ENCODE measurements at places on chromosomes 6 and 20. TPM values are rescaled to one million over a fixed set of nuclear protein-coding genes. Genes with fewer than 3 reads are reported as not detected.
A peak's percentile ranks its signal among the peaks of the same experiment; 100 is the strongest.

GRCh38 chr6:127182501-127182900 lies 64.0 kb downstream of the RSPO3 start:
- no peak for DNase-seq

DNA sequence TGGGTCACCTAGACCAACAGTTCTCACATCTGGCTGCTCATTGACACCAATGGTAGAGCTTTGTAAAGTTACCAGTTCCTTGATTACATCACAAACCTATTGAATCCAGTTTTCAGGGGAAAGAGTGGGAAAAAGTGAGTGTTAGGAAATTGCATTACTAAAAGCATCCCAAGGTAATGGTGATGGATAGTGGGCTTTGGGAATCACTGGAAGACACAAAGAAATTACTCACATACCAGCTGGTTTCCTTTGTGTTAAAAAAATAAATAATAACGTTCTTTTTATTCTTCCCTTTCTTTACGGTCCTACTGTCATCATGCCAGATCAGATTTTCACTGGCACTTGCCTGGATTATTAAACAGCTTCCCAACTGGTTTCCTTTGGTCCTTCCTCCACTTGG lies 370.7 kb downstream of the RFPL4B start:
- no peak for DNase-seq

GRCh38 chr6:74606582-74607071 lies 599.2 kb downstream of the COL12A1 start:
- peak; percentile 41 for DNase-seq

DNA sequence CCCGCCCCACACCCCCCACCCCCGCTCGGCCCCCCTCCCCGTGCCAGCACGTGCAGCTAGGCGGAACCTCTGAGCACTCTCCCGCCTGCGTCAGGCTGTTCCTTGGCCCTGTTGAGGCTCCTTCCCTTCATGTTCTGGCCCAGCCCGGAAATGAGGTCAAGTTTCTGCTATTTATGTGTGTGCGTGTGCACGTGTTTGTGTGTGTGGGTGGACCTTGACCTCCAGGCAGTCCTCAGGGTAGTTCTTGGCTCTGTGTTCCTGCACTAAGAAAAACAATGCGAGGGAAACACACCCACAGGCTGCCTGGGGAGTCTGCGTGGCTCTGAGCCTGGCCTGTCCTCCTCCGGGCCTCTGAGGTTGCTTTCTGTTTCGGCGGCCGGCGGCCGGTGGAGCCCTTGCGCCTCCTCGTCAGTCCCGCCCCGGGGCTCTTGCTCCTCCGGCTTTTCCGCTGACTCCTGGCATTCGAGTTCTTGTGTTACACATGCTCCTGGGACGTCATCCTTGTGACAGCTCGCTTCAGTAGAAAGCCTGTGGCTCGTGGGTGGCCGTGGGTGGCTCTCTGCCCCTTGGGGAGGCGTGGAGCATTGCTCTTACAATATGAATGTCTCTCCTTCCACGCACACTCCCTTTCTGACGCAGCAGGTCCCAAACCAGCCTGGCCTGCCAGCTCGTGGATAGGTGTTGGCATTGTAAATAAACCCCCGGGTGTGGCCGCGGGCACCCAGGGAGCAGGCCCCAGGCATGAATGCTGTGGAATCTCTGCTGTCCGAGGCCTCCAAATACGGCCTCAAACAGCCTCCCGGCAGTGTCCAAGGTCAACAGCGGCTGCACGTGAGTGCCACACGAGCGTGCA lies 10.0 kb downstream of the SLCO4A1 start:
- DNase-seq: peak; percentile 99

DNA sequence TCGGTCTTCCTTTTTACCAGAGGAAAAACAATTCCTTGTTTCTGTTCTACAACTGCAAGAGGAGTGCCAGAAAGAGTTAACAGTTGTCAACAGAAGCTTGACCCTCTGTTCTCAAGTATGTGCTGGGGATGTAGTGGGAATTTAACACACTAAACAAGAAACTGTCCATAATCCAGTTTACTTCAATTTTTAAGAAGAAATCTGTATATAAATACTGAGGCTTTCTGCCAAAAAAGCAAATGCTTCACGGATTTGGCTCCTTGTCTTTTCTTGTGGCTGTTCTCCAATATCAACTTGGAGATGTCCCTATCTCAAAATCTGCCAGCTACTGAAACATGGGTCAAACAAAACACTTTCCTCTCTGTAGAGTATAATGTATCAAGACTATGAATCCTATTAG lies 26.8 kb downstream of the REV3L start:
- no peak for DNase-seq

The DEFB129 gene
- not detected for total RNA-seq

DNA sequence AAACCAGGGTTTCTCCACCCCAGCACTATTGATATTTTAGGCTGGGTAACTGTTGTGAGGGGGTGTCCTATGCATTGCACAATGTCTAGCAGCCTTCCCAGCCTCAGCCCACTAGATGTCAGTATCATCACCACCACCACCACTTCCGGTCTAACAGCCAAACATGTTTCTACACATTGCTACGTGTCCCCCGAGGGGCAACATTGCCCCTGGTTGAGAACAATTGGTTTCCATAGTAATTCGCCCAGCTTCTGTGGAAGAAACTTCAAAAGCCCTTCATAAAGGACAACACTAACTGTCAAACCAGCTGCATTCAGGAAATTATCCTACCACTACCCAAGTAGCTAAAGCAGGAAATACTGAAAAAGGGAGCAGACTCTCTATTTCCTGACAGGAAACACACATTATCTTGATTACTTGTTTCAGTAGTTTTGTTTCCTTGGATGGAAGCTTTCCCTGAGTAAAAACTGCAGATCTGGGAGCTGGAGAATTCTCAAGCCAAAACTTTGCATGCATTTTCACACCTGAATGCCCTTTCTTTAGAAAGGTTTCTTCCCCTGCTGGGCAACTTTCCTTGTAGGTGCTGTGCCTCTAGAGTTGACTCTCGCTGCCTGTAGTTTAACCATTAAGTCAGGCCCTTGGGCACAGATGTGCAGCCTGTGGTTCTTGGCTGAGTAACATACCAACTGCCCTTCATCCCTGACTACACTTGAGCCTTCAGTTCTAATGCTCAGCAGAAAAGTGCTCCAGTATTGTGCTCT lies 23.6 kb downstream of the PKHD1 start:
- DNase-seq: peak; percentile 81

DNA sequence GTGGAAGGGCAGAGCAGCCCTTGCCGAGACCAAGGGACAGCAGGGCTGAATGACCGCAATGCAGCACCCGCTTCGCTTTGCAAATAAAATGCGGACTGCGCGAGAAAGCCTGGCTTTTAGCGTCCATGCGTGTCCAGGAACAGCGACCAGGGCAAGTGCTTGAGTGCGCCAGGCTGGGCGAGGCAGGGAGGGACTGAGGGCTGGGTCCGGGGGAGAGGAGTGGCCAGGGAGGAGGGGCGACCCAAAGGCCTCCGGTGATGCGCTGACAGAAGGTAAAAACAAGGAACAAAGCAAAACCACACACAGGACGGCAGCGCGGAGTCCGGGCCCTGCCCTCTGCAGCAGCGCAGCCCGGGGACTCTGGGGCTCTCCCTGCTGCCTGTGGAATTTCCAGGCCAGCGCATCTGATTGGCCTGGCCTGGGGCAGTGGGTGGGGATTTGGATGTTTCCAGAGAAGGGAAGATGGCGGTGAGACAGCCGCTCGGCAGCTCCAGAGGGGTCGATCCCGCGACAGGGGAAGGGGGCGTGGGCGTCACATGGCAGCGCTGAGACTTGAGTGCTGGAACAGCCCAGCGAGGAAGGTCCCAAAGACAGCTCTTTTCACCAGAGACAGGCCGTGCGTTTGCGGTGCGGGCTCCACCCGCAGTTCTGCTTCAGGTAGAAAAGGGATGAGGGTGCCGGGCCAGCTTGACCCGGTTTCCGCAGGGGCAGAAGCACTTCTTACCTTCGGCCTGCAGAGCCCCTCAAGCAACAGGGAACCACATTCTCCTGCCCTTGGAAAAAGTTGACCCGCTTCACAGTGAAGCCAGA lies 51.8 kb downstream of the SSR1 start:
- peak; percentile 86 for DNase-seq
